ENCODE measurements at places on chromosomes 12 and 14.

- no peak for DNase-seq
These were observed 872 bp downstream of the VSX2 start for GRCh38 chr14:74239848-74240793.

DNA sequence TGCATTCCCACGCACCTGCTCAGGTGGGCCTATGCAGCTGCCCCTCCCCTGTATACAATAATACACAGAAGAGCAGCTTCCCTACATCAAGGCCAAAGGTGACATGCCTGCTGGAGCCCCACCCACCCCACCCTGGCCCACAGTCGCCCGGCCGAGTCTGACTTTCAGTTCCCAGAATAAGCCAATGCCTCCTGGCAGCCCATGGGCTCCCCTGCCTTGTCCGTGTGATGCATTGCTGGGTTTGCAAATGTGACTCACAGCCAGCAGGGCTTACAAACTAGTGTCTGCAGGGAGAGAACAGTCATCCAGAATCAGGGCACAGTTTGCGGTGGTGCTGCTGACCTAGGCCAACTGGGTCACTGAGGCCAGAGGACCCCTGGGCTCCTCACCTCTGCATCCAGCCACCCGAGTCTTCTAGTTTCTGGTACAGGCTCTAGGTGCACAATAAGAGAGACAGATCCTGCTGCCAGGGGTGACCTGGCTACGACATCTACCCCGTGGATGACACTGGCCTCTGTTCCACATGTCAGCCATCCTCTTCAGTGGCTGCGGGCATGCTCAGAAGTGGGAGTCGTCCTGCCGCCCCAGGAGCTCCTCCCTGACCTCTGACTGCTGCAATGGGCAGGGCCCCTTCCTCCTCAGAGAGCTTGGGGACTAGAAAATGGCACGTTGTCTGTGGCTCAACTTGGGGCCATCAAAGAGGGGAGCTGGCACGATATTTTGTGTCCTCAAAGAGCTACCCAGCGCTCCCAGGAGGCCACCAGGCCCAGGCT is 84.5 kb downstream of the CHGA start:
- DNase-seq, result peak; percentile 32

GRCh38 chr14:29536886-29537511 is 390.6 kb downstream of the PRKD1 start:
- no peak for DNase-seq

GRCh38 chr12:56677680-56678079 is 10.4 kb downstream of the PTGES3 start:
- DNase-seq, result no peak

DNA sequence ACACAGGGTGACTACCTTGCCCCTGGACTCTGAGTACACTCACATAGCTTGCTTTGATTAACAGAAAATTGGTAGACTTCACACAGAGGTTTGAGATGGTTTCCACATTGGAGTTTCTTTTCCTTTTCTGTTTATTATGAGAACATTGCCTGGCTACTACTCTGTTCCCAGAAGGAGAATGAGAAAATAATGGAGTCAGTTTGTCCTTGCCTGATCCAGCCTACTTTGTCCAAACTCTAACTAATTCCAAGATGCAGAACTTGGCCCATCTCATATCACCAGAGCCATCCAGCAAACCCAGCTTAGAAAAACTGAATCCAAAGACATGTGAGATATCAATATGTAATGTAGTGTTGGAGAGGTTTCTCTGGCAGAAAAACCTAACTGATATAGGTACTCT is 20.4 kb downstream of the TAS2R50 start:
- no peak for DNase-seq

- peak; percentile 43 for DNase-seq
These were observed 46.1 kb downstream of the CYP46A1 start for GRCh38 chr14:99729991-99730875.

GRCh38 chr14:76101391-76102379 is 50.0 kb upstream of the GPATCH2L start:
- DNase-seq, result no peak

DNA sequence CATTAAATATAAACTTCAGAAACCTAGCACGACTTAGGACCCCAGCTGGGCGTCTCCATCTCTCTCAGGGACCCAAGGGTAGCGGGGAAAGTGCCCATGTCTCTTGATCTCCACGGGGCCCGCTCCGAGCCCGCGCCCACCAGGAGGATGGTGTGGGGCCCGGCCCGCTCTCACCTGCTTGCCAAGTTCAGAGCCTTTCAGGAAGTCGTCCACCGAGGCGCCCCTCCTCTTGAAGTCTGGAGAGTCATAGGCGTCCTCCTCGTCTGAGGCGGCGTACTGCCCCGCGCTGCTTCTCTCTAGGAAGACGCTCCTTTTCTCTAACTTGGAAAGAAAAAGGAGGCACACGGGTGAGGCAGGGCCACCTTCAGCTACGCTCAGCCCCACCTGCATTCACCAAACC is 96.9 kb downstream of the PIWIL1 start:
- DNase-seq, result no peak

- DNase-seq, result no peak
These were observed 24.3 kb downstream of the GPRC5A start for GRCh38 chr12:12915656-12916055.

Data from trophoblast cell (in vitro differentiated cells and primary cell).